ENCODE measurements at places on chromosomes 3 and 15.

DNA sequence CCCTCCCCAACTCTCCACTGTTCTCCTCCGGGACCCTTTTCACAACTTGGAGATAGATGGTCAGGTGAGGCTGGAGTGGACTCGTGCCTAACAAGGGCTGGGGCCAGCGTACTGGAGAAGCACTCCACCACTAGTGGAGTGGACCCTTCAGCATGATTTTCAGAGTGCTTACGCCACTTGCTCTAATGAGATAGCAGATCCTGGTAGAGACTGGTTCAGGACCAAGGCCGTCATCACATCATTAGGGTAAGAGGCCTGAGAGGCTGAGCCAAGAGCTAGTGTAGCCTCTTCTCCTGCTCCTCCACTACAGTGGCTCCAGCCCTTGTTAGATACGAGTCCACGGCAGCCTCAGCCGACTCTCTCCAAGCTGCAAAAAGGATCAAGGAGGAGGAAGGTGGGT lies 66.9 kb upstream of the NTRK3 start:
- no peak for DNase-seq

DNA sequence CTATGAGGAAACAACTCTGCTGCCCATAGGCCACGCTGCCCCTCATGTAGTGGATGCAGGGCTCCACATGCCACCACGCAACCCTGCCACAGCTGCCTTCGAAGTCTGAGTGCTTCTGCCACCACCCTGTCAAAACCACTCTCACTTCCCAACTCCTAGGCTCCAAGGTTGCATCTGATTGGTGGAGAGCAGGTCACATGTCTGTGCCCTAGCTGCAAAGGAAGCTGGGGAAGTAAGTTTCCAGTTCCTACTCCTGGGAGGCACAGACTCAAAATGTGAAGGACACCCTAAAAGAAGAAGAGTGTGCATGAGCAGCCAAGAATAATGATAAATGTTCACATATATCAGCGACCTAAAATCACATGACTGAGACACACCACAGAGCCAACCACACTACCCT lies 31.9 kb upstream of the TICRR start:
- no peak for DNase-seq

DNA sequence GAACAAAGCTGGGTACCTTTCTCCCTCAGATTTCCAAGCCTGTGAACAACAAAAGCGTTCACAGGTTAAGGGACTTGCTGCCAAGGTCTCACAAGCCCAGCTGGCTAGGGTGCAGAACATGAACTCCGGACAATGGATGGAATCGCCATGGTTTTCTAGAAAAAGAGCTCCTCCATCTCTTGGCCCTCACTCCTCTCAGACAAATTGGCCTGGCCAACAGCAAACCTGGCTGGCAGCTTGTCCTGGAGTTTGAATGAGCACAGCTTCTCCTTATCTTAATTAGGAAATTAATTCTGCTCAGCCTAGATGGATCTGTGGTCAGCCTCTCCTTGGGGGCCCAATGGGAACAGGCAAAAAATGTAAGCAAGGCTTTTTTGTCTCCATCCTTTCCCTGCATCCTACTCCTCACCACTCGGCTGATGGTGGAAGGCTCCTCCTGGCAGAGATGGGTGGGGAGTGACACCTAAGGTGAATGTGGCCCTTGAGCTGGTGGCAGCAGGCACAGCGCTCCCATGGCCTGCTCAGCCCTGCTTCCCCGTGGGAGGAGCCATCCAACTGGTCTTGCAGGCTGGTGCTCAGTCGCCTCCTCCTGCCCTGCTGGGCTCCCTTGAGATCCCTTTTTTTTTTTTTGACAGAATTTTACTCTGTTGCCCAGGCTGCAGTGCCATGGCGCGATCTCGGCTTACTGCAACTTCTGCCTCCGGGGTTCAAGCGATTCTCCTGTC lies 5.8 kb downstream of the KLHL25 start:
- DNase-seq, result no peak

- no peak for DNase-seq
Measured at GRCh38 chr3:196177567-196177966, 33.6 kb downstream of the ZDHHC19 start.

DNA sequence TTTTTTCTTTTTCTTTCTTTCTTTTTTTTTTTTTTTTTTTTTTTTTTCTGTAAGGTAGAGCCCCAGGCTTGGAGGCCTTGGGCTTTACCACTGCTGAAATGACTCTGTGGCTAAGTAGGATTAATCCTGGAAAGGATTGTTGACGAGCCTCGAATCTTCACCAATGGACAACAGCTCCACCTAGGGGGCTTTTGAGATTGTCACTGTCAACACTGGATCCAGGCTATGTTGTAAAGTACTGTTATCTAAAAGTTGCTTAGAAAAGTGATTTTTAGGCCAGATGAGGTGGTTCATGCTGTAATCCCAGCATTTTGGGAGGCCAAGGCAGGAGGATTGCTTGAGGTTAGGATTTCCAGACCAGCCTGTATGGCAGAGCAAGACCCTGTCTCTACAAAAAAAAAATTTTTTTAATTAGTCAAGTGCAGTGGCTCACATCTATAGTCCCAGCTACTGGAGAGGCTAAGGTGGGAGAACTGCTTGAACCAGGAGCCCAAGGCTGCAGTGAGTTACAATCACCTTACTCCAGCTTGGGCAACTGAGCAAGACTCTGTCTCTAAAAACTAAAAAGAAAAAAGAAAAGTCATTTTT lies 41.6 kb downstream of the KLHL18 start:
- no peak for DNase-seq

DNA sequence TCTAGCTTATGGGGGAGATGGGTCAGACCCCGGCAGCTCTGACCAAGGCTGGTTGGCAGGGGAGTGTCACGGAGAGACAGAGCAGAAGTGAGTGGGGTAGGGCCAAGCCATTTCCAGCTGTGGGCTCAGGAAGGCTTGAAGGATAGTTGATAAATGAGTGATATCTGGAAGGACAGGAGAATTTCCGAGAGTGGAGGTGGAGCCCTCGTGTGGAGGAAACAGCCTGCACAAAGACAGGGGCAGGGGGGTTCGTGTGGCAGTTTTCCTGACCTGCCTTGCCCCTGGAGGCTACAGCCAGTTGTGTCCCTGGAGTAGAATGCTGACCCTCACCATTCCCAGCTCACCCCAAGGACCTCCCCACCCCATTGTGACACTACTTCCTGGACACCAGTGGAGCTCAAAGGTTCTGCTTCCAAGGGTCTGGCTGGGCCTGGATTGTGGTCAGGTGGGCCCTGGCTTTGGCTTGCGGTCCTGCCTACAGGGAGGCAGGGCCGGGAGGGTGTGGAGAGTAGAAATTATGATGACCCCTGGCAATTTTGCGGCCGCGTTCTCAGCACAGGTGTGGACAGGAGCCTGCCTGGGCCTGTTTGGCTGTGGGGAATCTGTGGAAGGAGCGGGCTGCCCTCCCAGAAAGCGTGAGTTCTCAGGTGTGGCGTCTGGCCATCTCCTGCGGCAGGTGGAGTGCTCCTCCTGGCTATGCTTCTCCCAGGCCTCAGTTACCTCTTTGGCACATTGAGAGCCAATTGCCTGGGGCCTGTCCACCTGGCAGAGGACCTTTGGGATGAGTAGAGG lies at the start of gene SLC22A14:
Gene SLC22A14 (plus strand): TSS at position 400 of the 792 bp plus-strand sequence. CDS start 23,733 bp downstream, outside the sequence.
- DNase-seq, result peak; percentile 87

- DNase-seq, result peak; percentile 60
Measured at GRCh38 chr3:55434789-55435188, 52.3 kb downstream of the WNT5A start.

- DNase-seq, result no peak
Measured at GRCh38 chr3:24323272-24323671, 171.4 kb downstream of the THRB start.

DNA sequence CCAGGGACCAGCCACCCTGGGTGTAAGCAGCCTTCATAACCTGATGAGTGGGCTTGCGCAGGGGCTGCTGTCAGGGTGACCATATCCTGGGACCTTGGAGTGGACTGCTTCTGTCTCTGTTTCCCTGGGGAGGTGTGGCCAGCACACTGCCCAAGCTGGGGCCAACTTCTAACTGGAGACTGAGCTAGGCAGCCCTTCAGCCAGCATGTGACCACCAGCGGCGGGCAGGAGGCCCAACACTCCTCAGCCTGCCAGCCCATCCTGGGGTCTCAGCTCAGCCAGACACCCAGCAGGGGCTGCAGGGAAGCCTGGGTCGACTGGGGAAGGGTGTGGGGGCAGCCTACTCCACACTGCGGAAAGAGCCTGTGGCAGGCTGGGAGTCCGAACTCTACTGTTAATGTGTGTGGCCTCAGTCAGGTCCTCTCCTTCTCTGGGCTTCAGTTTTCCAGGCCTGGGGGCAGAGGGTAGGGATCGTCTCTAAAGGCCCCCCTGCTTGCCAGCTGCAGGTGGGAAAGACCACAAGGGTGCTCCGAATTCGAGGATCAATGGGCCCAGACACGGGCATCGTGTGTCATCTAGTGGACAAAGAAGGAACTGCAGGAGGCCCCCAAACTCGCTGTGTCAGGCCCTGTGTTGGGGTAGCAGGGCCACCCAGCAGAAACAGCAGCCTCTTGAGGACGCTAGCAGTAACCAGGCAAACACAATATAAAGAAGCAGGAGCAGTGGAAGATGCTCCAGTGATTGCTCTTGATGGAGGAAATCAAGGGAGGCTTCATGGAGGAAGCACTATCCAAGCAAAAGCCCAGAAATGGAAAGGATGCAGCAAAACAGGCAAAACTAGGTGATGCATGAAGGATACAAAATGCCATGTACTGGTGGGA lies 2.0 kb upstream of the SEMA3G start:
- DNase-seq, result peak; percentile 93

DNA sequence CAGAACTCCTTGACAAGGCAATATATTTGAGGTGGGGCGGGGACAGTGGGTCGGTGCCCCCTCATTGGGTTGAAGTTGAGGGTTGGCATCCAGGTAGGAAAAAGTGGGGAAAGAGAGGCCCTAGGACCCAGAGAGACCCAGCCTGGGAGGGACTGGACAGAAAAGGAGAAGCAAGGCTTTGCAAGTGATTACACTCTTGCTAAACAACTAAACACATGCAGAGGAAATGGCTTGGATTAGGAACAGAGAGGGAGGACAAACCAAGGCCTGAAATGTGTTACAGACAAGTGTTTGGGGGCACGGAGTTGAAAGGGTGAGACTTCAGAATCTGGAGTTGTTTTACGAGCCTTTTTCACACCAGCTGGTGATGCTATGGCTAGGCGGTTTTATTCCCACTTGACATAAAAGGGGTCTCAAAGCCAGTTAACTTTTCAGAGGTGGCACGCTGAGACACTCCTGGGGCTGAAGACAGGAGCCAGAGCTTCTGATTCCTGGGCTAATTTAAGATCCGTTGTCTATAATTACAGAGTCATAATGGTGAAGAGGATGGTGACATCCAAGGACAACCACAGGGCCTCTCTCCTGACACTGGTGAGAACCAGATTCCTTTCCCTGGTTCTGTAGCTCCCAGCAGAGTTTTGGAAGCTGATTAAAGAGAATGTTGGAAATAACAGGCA lies 7.7 kb upstream of the KCTD6 start:
- DNase-seq, result no peak

DNA sequence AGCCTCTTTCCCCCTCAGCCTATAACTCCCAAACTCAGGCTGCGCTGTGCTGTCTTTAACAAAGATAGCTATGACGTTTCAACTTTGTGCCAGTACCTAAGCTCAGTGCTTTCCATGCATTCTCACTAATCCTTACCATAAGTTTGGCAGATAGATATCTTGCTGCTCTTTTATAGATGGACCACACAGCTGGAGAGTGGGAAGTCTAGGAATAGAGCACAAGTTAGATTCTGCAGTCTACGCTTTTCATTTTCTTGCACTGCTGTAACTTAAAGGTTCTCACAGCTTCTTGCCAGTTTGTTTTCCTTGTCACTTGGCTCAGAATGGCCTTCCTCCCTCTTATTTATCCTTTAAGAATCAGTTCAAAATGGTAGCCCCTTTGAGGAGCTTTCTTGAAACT lies 468.8 kb downstream of the CNTN4 start:
- DNase-seq, result no peak

- no peak for DNase-seq
Measured at GRCh38 chr3:66795365-66795764, 202.7 kb upstream of the KBTBD8 start.

- DNase-seq, result no peak
Measured at GRCh38 chr3:136078421-136079364, 113.2 kb downstream of the PPP2R3A start.

- no peak for DNase-seq
Measured at GRCh38 chr3:158744567-158745288, 12.5 kb upstream of the RARRES1 start.

DNA sequence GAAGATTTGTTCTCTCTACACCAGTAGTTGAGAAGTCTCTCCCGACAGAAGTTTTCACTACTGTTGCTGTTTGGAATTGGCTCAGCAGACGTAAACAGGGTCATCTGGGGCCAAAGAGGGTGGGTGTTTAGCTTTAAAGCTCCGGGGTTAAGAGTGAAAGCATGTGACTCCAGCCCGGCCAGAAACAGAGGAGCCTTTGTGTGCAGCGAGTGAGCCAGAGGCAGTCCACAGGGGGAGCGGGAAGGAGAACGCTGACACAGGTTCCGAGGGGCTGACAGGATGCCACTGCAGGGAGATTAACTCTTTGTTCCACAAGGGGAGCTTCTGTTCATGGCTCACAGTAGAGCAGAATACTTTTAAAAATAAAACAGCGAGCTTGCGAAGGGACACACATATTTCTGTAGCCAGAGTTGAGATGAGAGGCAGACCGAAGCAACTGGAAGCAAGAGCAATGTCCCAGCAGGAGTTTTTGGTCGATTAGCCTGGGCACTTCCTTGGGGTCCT lies 26.9 kb downstream of the BMF start:
- DNase-seq, result no peak

DNA sequence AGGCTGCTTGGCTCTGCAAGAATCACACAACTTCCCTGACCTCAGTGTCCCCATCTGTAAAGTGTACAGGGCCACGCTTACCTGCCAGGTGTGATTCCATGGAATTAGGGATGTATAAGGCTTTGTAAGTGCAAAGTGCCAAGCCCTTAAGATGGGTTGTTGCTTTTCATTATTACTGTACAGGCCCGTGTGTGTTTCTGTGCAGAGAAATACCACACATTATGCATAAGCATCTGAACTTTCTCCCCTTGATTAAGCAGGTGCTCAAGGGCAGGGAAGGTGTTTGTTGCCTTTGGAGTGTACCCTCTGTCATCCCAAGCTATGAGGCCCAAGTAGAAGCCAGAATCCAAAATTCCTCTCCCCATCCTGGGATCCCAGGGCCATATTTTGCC lies 13.6 kb upstream of the HRH1 start:
- no peak for DNase-seq

DNA sequence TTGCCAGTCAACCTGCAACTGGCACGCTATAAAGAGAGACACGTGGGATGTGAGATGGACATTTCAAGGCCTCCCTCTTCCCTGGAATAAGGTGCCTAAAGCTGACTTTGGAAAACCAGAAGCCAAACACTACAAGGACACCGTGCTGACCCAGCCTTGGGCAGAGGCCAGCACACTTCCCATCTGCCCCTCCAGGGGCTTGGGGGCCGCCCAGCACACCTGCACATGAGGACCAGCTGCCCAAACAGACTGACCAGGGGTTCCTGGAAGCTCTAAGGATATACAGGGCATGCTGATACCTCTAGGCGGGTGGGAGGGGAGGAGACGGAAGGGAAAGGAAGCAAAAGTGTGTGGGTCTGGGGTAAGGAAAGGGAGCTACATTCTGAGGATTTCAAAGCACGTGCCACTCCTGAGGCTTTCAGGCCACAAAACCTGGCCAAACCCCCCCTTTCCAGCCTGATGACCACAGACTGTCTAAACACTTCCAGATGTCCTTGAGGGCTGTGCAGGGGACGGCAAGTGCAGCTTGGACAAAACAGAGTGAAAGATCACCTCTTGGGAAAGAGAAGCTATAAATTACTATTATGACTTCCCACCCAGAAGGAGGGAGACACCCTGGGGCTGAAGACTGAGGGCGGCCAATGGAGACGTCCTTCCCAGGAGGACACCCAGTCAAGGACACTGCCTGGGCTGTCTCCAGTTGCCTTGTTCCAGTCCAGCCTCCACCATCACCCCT lies 57.9 kb downstream of the ADCY5 start:
- no peak for DNase-seq

Data from esophagus muscularis mucosa (tissue), 4 donors.